ENCODE measurements at places on chromosomes 3 and 15. TPM values are rescaled to one million over a fixed set of nuclear protein-coding genes. Genes with fewer than 3 reads are reported as not detected.

The DCP1A gene
- 18.3 TPM for total RNA-seq

The PLD1 gene
- 63.3 TPM for total RNA-seq

The DPPA2 gene
- total RNA-seq: not detected

The ECE2 gene
- total RNA-seq: 3.6 TPM

The IL5RA gene
- 5.7 TPM for total RNA-seq

The LSAMP gene
- total RNA-seq: 126 TPM

The PLS1 gene
- 4.7 TPM for total RNA-seq

The APBA2 gene
- 46.2 TPM for total RNA-seq

The COL6A6 gene
- 6.2 TPM for total RNA-seq

The ZNF148 gene
- total RNA-seq: 51.4 TPM

The WDR93 gene
- total RNA-seq: 3.9 TPM

The PATL2 gene
- total RNA-seq: 2.0 TPM

The TP63 gene
- 4.3 TPM for total RNA-seq

The PTPN9 gene
- 38.4 TPM for total RNA-seq
